ENCODE measurements at places on chromosomes 5 and 9.

DNA sequence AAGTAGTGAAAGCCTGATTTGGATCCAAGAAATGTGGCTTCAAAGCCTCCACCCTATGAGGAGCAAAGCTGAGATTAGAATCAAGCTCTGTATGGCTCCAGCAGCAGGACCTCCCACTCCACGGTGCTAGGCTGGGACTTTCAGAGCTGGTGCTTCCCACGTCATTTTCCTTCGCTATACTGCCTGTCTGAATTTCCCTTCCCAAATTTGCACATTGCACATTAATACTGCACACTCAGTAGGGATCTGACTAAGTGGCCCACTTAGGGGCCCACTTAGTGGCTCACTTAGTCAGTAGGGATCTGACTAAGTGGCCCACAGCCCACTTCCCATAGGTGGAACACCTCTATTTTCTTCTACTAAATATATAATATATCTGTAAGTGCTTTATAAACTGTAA lies 14.1 kb upstream of the SPDL1 start:
- no peak for DNase-seq

DNA sequence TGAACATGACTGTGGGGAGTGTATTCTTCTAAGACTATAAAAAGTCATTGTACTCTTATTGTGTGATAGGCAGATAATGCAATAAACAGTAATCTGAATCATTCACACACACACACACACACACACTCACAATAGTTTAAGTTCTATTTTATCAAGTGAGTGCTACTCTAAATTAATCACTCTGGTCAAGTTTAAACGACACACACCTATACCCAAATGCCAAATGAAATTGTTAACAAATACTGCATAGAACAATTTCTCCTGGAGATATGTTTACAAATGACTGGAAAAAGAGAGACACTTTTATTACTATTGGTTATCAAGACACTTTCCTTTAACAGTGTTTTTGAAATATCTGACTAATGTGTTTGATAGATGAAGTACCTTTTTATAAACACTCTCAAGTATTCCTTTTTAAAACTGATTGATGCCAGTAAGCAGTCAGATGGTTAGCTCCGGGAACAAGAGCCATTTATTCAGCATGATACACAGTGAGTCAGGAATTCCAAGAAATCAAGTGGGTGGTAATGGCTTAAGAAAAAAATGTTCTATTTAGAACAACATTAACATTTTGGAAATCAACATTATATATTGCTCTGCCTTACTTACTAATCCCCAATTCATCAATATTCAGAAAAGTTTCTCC lies 521.6 kb upstream of the ST8SIA4 start:
- no peak for DNase-seq

- no peak for DNase-seq
Observed at GRCh38 chr9:132288966-132289365, 65.8 kb downstream of the SETX start.

DNA sequence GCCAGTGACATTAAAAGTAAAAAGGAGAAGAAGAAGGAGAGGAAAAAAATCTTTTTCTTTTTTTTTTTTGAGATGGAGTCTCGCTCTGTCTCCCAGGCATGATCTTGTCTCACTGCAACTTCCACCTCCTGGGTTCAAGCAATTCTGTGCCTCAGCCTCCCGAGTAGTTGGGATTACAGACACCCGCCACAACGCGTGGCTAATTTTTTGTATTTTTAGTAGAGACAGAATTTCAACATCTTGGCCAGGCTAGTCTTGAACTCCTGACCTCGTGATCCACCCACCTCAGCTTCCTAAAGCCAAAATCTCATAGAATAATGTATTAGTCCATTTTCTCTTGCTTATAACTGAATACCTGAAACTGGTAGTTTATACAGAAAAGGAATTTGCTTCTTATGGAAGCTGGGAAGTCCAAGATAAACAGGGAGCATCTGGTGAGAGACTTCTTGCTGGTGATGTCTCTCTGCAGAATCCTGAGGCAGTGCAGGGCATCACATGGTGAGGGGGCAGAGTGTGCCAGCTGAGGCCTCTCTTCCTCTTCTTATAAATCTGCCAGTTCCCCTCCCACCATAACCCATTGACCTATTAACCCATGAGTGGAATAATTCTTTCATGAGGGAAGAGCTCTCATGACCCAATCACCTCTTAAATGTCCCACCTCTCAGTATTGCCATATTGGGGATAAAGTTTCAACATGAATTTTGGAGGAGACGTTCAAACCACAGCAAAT lies 466.3 kb downstream of the GADD45G start:
- no peak for DNase-seq

DNA sequence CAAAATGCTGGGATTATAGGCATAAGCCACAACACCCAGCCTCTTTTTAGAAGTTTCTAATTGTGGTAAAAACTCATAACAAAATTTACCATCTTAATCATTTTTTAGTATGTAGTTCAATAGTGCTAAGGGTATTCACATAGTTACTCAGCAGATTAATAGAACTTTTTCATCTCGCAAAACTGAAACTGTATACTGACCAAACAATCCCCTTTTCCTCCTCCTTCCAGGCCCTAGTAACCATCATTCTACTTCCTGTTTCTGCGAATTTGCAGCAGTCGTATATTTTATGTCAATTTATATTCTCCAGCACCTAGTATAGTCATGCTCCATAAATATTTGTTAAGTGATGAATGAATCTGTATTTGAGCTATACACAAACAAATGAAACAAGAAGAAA lies 86.3 kb upstream of the ERBIN start:
- DNase-seq, result no peak

GRCh38 chr5:60546207-60546606 lies 153.8 kb downstream of the DEPDC1B start:
- no peak for DNase-seq

- no peak for DNase-seq
Observed at GRCh38 chr9:37961351-37961750, 57.4 kb upstream of the SLC25A51 start.

DNA sequence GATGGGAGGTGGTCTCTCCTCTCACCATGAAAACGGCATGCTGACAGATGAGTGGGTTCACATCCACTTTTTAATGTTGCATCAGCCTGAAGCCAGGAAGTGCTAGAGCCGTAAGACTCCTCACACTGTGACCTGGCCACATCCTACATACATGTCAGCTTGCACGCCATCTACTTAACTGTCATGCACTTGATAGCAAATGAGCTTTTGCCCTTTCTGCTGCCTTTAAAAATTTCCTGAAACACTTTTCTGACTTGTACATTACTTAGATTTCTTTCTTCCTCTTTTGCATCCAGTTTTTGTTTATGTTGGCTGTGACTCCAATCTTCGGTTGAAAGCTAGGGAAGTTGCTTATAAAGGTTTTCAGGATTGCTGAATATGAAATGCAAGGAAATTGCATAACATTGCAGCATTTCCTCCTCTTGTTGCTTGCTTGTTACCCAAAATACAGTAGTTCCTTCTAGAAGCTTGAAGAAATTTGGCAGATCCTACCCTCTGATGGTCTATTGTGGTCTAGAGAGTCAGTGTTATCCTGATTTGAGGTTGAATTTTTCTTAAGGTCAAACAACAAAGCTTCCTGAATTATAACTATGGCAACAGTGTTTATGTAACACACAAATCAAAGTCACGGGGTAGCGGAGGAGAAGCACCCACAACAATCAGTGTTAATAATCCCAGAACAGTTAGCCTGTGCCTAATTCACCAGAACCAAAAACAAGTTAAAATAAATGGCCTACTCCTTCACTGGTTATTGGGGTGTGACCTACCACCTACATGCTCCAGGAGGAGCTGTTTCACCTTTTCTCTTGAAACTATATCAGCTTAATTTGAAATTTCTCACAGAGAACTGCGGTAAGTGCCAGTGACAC lies 232.5 kb downstream of the ARHGAP26 start:
- peak; percentile 63 for DNase-seq

DNA sequence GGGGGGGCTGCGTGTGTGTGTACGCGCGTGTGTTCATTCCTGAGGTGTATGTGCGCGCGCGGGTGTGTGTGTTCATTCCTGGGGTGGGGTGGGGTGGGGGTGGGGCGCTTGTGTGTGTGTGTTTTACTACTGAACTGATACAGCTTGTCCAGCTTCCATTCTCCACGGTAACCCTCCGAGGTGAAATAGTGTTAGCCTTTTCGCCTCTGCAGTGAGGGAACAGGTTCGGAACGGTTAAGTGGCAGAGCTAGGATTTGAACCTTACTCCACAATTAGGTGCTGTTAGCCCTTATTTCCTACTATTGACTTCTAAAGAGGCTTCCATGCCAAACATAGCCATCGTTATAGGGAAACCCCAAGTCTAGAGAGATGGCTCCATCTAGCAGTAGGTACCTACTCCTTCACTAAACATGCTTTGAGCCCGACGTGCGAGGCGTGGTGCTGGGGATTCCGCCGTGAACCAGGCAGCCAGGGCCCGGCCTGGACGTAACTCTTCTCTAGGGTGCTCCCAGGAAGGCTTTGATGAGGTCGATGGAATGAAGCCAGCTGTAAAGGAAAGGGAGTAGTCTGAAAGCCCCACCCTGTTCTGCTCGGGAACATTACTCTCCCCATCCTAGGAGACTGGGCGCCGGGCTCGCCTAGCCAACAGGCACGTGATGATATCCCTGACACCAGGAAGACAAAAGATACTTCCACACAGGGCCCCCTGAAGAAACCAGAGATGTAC lies 782 bp upstream of the SKP1 start:
- no peak for DNase-seq

GRCh38 chr5:10262995-10263394 lies 12.9 kb downstream of the CCT5 start:
- DNase-seq, result no peak

DNA sequence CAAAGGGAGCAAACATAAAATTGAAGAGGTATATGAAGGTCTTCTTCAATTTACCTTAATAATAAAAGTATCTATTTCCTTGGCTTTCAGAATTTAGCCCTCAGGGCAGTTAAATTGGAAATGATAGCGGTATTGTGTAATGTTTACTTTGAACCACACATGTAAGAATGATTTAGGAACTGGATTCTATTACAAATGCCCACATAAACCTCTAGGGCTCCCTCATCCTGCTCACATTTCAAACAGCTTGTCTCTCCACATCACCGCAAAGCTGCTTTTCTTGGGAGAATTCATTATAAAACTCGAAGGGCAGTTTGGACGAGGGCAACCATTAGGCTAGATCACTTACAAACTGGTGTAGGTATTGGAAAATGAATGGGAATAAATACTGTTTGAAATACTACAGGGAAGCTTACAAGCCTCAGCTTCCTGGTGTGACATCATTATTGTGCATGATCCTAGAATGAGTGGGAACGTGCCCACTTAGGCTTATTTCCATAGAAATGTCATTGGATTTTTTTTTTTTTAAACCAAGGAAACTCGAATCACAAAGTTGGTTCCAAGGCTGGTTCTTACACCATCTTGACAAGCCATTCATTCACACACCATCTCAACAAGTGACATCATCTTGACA lies 47.3 kb downstream of the MTRR start:
- DNase-seq, result no peak

DNA sequence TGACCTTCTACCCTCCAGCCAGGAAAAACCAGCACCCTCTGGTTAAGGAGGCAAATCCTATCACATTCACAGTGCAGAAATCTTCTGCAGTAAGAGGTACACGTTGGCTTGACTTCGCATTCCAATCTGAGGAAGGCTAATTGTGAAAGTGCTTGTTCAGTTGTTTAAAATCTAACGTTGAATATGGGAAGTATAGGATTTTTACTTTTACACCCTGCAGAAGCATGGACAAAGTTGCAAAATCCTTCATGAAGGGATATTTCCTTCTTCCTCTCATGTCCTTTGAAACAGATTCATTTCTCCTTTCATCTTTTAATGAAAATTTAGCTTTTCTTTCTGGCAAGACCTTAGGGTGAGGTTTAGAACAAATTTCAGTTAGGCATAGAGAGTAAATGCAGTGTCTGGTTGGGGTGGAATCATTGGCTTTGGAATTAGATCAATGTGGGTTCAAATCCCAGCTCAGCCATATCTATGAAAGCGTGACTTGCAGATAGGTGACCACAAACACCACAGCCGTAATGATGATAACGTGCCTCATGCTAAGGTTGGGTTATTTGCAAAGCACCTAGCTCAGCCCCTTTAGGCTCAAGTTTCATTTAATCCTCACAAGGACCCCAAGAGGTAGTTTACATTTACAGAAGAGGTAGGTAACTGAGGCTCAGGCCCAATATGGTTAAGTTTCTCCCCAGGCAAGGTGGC lies 42.2 kb upstream of the C5orf58 start:
- DNase-seq, result no peak

GRCh38 chr5:25339541-25339940 lies 694.8 kb upstream of the CDH10 start:
- DNase-seq, result no peak

DNA sequence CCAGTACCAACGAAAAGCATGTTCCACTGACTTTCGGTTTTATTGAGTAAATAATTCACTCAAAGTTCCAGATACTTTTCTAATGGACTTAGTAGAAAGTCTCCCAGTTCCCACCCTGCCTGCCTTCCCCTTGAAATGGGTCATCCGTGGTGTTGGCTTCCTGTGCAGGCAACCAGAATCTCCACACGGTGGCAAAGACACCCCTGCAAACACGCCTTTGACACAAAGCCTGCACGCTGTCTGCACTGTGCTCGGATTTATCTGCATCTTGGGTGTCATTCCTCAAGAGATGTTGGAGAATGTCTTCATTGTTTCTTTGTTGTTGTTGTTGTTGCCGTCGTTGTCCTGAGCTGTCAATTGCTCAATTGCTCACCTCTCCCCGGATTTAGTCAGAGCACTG lies 150.0 kb upstream of the IRX2 start:
- DNase-seq, result no peak

DNA sequence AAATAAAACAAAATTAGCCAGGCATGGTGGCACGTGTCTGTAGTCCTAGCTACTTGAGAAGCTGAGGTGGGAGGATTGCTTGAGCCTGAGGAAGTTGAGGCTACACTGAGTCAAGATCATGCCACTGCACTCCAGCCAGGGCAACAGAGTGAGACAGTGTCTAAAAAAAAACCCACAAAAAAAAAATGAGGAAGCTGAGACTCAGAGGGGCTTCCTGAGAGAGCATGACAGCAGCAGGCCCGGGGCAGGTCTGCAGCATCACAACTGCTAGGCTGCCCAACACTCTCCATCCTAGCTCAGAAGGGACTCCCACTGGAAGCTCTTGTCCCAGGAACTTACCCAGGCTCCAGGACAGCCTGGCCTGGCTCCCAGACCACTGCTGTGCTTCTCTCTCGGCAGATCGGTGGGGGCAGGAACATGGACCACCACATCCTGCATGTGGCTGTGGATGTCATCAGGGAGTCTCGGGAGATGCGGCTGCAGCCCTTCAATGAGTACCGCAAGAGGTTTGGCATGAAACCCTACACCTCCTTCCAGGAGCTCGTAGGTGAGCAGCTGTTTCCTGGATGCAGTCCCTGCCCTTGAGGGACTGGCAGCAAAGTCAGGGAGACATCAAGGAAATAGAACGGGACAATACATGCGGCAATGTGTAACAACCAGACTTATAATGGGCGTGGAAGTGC lies 19.1 kb downstream of the PTGS1 start:
- peak; percentile 86 for DNase-seq
